Fibroblast of the aortic adventitia (primary cell): ENCODE measurements at places on chromosomes 2 and 18.

- DNase-seq: no peak
Measured at GRCh38 chr2:16614314-16614860, 51.2 kb downstream of the CYRIA start.

DNA sequence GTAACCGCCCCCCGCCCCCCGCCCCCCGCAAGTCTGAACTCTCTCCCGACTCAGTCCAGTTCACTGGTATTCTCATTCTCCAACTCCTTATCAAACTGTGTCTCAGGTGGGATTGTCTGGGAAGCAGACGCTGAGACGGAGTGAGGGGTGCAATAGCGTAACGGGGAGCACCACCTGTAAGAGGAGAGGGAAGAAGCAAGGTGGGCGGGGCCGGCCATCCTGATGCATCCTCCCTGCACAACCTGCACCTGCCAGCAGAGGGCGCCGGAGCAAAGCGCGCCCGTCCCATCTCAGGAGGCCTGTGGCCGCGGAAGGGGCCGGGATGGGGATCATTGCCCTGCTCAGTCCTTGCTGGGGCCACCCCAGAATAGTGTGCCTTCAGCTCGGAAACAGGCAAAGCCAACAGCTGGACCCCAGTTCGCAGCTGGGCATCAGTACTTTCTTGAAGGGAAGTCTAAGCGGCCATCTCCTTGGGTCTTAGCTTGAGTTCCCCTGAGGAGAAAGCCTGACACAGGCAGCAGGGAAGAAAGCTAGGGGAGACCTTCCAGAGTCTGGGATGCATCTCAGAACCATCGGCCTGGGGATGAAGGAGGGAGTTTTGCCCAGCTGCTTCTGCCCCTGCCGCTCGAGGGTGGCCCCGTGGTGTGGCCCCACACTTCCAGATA is 208.0 kb downstream of the TFCP2L1 start:
- DNase-seq: peak; percentile 21

- no peak for DNase-seq
Measured at GRCh38 chr2:102159295-102159694, 16.7 kb downstream of the IL1R1 start.

GRCh38 chr2:85077859-85078419 is 55.3 kb upstream of the TCF7L1 start:
- no peak for DNase-seq

- DNase-seq: peak; percentile 35
Measured at GRCh38 chr2:54680397-54681041, 42.9 kb upstream of the EML6 start.

GRCh38 chr2:118049816-118050140 is 35.9 kb upstream of the CCDC93 start:
- DNase-seq: no peak

GRCh38 chr2:367246-367645 is 79.4 kb upstream of the ALKAL2 start:
- no peak for DNase-seq

DNA sequence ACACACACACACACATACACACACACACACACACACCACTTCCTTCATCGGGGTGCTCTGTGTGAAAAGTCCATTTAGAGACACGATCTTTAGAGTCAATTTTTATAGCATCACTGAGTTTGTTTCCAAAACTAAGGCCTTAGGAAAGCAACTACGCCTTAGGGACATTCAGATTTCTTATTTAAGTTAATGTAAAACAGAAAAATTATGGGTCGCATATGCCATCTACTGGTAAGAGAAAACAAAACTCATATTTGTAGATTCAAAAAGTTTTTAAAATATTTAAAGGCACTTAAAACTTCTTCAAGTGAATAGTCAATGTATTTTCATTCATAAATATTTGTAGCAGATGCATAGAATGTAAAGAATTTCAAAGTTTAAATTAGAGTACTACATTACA is 166.2 kb downstream of the ATAD2B start:
- DNase-seq: peak; percentile 89

- DNase-seq: no peak
Measured at GRCh38 chr2:186569897-186570296, 20.0 kb upstream of the ITGAV start.

- DNase-seq: peak; percentile 31
Measured at GRCh38 chr2:151560289-151560688, 150.6 kb downstream of the RIF1 start.

DNA sequence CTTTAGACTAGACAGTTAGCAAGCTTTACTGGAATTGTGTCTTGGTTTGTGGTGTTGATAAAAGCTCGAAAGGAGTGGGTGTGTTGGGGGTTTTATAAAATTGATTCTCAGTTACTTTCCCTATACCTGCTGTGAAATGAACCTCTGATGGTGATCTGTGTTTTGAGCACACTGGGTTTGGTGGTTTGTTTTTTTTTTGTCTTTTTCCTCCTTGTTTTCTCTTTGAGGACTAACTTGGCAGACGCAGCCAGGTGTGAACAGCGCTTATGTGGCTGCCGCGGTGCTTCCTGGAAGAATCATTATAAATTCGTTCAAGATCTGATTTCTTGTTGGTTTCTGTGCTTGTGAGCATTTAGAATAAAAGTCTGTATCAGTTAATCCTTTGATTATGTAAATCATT is 28.5 kb downstream of the GRHL1 start:
- no peak for DNase-seq

DNA sequence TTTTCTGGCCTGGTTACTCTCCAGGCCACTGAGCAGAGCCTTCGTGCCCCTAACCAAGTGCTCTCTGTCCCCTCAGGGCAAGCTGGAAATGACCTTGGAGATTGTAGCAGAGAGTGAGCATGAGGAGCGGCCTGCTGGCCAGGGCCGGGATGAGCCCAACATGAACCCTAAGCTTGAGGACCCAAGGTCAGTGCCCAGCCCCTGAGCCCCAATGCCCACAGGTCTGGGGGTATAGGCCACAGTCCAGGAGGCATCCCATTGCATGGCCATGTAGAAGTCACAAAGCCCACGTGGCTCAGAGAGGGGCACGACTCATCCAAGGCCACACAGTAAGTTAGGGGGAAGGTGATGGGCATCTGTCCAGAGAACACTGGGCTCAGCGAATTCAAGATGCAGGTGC is 227.6 kb downstream of the DYSF start:
- no peak for DNase-seq

GRCh38 chr18:9016633-9017166 is 85.8 kb upstream of the NDUFV2 start:
- peak; percentile 77 for DNase-seq

GRCh38 chr2:11757101-11757500 is 10.7 kb downstream of the LPIN1 start:
- no peak for DNase-seq

DNA sequence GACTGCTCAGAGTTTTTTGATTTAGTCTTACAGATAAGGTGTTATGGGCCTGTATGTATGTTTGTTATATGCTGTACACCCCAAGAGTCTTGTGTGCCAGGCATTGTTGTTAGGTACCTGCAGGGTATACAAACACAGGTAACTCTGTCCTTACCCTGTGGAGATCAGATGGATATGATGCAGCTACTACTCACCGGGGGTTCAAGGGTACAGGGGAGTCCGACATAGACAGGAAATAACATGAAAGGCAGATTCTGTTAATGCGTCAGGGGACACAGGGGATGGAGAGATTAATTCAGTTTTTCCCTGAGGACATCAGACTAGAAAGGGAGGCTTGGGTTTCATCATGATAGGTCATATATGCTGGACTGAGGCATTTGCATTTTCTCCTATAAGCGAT is 31.3 kb downstream of the TRAK2 start:
- DNase-seq: no peak

- DNase-seq: peak; percentile 98
Measured at GRCh38 chr18:56565551-56566345, 72.6 kb downstream of the TXNL1 start.
